ENCODE measurements at places on chromosomes 13 and 19.

GRCh38 chr13:60158321-60158801 is 5.4 kb downstream of the DIAPH3 start:
- no peak for DNase-seq

- DNase-seq: no peak
These were observed 63.9 kb downstream of the LATS2 start for GRCh38 chr13:20997301-20998161.

DNA sequence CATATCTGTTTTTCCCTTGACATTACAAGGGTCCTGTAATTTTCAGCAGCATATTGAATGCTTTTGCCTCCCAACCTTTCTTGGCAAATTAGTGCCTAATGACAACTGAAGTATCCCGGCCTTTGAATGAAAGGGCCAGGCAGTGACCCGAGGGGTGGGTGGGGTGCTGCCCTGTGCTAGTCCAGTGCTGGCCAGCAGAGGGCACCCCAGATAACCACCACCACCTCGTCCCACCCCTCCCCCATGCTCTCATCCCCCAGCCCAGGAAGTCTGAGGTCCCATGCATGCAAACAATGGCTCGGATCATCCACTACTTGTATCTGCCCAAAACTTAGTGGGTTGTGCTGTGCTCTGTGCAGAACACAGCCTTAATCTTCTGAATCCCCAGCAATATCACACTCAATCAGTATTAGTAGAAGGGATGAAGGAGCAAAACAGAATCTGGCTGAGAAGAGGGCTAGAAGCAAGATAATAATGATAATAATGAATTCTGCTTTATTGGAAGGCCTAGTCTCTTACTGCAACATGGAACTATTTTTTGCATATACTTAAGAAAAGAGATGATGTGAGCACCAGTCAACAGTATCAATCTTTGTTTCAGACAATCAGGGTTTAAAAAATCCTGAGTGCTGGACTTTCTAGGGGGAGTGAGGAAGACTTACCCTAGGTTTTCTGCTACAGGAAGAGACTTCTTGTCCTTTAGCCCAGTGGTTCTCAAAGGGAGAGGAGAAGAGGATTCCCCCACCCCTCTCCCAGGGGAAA is 3.8 kb downstream of the ATP12A start:
- DNase-seq: peak; percentile 54

DNA sequence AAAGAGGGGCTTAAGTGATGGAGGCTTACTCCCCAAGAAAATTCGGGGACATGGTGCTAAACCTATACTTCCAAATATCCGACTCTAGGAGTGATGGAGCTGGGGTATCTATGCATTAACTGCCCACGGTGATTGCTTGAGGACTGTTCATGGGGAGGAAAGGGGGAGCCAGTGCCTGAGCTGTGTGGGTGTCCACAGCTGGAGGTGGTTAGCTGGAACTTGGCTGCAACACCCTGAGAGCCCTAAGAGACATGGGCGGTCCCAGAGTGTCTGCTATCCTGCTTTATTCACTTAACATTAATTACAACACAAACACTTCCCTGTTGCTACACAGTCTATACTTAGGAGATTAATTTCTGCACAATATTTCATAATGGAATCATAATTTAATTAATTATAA is 28.1 kb upstream of the POMP start:
- no peak for DNase-seq

DNA sequence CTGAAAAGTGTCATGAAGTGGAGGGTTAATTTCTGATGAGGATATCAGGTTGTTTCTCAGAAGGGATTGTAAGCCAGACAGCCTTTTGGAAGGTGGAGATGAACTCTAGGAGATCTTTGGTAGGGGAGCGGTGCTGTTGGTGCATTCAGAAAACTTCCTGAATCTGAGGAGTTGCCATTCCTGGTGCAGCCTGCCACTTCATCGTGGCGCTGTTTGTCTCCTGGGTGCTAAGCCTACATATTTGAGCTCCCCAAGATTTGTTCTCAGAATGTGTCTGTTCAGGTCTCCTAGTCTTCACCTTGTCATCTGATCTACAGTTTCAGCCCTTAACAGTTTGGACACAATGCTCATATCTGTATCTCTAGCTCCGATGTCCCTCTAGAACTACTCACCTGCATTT is 285.6 kb downstream of the MTUS2 start:
- no peak for DNase-seq

DNA sequence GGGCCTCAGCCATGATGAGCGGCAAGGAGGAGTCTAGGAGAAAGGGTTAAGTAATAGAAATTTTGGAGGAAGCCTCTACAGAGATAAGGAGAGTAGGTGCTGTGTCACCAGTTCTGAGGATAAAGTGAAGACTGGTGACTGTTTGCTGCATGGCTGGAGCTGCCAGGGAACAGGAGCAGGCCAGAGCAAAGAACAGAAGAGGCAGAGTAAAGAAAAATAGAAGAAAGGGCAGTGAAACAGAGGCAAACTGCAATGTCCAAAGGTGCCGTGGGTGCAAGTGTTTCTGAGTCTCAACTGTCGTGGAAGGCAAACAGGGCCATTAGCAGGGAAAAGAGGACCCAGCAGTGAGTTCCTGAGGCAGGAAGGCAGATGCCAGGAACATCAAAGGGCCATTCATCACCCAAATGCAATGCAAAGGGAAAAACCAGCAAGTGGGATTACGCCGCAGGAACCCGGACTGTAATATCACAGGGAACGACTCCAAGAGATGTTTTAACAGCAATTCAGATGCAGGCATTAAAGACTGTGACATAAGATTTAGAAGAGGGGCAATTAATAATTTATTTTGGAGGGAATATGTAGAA is 318.3 kb downstream of the FOXO1 start:
- DNase-seq: no peak

DNA sequence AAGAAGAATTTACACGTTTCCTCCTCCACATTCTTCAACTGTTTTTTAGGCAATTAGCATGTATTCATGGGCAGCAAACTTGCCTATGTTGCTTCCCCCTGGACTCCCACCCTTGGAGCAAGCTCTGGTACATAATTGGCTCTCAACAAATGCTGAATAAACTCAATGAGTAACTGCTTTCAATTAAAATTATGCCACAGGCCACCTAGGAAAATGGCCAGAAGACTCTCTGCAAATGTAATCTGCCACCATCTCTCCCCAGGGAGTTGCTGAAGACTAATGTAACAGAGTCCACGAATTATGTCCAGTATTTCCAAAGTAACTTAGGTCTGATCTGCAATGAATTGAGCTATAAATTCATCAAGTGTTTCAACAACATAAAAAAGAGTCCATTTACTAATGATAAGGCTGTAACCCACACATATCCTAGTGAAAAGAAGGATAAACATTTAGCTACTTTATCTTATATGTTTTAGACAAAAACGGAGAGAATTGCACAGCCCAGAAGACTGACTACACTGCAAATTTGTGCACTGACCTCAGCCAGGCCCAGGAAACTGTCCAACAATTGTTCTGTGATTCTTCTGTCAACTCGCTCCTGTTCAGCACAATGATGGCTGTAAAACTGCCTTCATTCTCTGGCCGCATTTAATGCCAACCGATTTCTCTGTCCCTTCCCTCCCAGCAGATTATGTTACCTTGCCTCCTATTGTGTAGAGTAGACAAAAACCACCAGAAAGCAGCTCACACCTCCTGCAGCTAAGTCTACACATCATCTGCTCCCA is 808.6 kb upstream of the ARGLU1 start:
- DNase-seq: no peak

DNA sequence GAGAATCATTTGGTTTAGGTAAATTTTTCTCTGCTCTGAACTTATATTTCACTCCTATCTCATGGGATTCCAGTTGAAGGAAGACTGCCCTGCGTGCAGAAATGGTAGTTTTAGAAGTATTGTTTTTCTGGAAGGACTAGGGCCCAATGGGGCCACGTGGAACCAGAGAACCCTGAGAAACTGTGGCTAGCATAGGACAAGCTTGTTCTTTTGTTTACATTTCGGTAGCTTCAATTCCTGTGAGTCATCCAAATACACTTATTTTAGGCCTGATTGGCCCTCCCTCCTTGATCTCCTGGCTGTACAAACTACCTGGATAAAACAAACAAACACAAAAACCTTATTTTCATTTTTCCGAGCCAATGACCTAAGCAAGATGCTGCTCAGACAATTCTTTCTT is 124.0 kb downstream of the ITGBL1 start:
- no peak for DNase-seq

GRCh38 chr13:110607675-110608224 is 7.6 kb upstream of the NAXD start:
- DNase-seq: no peak

DNA sequence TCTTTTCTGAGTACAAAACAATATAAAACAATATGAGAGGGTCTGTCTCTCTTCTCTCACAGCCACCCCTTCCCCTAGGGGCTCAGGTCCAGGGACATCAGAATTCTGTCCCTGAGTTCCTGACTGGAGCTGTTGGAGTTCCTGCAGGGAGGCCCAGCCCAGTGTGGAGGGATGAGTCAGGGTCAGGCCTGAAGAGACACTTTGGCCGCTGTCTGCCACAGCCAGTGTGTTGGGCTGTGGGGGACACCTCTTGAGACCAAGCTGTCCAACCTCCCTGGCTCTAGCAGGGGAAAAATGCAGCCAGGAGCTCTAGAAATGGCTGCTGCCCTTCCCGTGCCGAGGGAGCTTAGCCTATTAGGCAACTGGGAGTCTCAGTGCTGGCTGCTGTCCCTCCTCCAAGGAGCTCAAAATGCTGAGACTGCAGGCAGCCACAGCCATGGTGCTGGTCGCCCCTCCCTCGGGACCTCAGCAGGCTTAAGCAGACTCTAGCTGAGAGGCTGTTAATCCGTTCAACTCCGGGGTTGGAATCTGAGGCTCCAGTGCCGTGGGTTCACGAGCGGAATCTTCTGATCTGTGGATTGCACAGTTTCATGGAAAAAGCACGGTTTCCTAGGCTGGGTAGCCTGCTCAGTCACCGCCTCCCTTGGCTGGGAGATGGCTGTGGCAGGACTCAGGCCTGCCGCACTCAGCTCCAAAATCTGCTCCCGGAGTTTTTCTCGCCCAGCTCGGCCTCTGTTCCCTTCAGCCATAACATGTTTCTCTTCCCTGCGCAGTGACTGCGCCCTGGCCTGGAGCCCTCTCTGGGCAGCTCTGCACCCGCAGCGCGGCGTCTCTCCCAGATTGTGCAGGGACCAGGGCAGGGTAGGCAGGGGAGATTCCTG is 3.8 kb upstream of the ZNF626 start:
- DNase-seq: no peak

DNA sequence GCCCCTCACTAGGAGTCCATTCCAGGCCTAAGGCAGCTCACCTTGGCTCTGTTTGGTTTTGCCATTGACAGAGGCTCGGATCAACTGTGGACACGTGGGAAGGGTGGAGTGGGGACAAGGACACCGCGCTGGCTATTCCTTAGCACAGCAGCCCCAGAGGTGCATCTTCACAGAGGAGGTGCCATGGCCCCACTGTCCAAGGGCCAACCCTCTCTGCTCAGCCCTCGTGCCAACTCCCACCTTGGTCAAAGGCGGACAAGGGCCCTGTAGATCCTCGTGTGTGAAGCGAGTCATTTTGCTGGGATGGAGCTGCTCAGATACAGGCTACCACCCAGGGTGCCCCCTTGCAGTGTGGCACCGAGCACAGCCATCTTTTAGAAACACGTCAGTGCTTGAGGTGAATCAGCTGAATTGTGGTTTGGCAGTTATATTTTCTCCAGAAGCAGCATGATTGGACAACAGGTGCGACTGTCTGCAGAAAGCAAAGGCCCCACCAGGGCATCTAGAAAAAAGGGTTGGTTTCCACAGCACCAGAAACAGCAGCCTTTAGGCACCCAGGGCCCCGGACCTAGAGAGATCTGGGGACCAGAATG is 192.1 kb upstream of the GPR12 start:
- DNase-seq: no peak

DNA sequence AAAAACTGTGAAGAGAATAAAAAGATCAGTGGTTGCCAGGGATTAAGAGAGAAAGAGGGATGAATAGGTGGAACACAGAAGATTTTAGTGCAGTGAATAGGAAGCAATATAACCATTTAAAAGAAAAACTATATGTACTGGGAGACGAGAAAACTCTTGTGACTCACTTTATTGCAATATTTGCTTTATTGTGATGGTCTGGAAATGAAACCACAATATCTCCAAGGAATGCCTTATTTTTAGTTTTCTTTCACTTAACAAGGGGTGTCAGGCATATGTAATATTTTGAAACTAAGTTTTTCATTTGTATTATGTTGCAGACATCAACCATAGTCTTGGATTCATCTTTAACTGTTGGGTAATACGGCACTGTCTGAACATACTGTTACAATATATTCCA is 1308.2 kb downstream of the PCDH9 start:
- DNase-seq: no peak

- peak; percentile 67 for DNase-seq
These were observed 2.6 kb upstream of the JUNB start for GRCh38 chr19:12788682-12789097.

- DNase-seq: no peak
These were observed 1287.1 kb downstream of the PCDH9 start for GRCh38 chr13:65943024-65943423.

- DNase-seq: peak; percentile 65
These were observed 2.3 kb downstream of the MIDN start for GRCh38 chr19:1250437-1251260.

DNA sequence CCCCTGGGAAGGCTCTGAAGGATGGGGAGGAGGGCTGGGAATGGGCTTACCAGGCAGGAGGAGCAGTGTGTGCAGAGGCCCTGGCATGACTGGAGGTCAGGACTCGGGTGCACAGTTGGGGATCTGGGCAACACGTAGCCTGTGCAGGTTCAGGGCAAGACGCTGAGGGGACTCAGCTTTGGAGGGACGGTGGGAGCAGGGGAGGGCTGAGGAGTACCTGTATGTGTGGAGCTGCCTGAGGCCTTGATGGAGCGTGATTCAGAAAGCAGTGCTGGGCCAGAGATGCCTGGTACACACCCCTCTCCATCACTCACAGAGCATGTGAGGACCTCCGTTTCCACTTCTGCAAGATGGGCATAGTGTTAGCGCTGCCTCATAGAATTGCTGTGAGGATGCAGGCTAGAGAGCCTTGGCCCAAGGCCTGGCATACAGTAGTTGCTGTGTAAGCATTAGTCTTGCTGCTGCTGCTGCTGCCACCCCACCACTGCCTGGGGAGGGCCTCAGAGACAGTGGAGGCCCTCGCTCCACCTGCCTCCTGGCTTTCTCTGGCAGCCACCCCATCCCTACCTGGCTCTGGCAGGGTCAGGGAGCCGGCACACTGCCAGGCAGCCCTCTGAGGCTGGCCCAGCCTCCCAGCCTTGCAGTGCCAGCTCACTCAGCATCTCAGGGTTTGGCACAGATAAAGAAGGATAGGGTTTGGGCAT is 2.4 kb downstream of the PAK4 start:
- no peak for DNase-seq

- DNase-seq: no peak
These were observed 763.6 kb upstream of the SLITRK6 start for GRCh38 chr13:86562866-86563265.

- DNase-seq: no peak
These were observed at the start of gene ZNF723 for GRCh38 chr19:22832031-22832762. ZNF723 (plus strand) TSS chr19:22832291; CDS start chr19:22832380, 89 bp downstream.

DNA sequence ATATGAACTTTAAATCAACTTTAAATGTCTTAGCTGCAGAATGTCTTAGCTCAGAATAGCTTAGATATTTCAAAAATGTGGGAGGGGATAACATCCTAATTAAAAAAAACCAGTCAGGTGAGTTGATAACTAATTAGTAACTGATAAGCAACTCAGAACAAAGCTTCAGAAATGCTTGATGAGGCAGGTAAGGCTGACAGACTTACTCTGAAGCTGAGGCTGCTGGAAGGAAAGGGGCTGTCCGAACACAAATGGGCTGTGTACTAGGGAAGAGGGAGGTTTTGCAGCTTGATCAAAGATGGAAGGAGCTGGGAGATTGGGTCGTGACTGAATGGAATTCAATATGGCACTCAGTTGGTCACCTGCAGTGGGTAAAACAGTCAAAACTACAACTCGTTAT is 91.2 kb upstream of the FBXL3 start:
- no peak for DNase-seq

All from mesothelial cell of epicardium (in vitro differentiated cells).